ENCODE measurements at places on chromosomes 6 and 20. TPM values are rescaled to one million over a fixed set of nuclear protein-coding genes. Genes with fewer than 3 reads are reported as not detected.

- H3K36me3 ChIP-seq = no peaks in the 10 kb centered on the region
- no peak overlapping the region for H3K4me3 ChIP-seq
- no peak for DNase-seq
- no peaks in the 10 kb centered on the region for H3K27me3 ChIP-seq
These were observed 114.7 kb upstream of the BACH2 start for GRCh38 chr6:90411292-90411781.

LY6G5C gene
- 0.83 TPM for total RNA-seq

GRCh38 chr6:157021993-157022740 is 245.0 kb downstream of the ARID1B start:
- peak overlapping the region; percentile 100 for H3K27ac ChIP-seq
- H3K4me3 ChIP-seq = peak overlapping the region; percentile 92
- H3K4me1 ChIP-seq = peaks cover 58% of the 10 kb centered on the region
- H3K36me3 ChIP-seq = no peaks in the 10 kb centered on the region
- H3K27me3 ChIP-seq = no peaks in the 10 kb centered on the region

DEFB124 gene
- not detected for total RNA-seq

DNA sequence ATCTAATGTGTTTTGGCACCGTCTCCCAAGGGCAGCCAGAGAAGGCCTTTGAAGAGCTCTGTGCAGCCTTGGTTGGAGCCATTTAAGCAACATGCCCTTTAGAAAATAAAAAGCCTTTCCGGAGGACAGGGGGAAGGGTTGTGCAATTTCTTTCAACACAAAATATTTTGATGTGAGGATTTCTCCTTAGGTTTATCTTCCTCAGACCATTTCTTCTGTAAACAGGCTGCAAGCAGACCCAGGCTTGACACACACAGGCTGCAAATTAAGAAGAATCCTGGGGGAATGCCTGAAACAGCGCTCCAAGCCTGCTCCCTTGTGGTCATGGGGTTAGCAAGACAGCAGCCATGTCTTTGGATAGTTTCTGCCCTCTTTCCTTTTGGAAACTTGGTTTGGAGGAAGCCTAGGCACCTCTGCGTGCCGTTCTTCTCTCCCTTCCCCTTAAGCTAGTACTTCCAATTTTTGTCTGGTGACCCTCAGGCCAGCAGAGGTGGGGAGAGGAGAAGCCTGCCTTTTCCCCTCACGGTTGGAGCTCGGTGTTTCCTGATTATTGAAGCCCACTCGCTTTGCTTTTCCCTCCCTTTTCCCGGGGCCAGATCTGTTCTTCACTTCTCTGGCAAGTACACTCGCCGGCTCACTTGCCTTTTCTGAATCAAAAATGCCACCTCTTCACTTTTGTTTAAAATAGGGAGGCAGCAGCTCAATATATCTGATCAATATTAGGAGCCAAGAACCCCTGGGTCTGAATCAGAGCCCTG is 39.6 kb upstream of the NOX3 start:
- H3K27me3 ChIP-seq = no peaks in the 10 kb centered on the region
- peak overlapping the region; percentile 83 for H3K27ac ChIP-seq
- H3K4me1 ChIP-seq = no peaks in the 10 kb centered on the region
- H3K36me3 ChIP-seq = no peaks in the 10 kb centered on the region
- no peak overlapping the region for H3K4me3 ChIP-seq

CTCFL gene
- total RNA-seq = not detected

DNA sequence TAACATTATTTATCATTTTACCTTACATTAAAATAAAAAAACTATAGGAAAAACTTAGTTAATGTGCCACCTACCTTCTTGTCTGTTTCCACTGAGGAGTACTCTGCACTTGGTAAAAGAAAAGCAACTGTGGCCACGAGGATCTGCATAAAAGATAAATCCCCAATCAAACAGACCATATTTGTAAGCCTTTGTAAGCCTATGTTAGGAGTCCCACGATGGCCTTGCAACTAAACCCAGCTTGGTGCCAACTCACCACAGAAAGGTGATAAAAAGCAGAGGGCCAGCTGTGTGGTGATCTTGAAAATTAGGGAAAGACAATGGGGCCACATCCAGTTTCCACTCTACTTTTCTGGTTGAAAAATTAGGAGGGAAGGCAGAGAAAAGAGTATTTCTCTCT is 156.9 kb downstream of the INSM1 start:
- H3K36me3 ChIP-seq = peaks cover 85% of the 10 kb centered on the region
- DNase-seq = no peak
- no peaks in the 10 kb centered on the region for H3K27me3 ChIP-seq
- H3K27ac ChIP-seq = peak overlapping the region; percentile 11

- no peak for DNase-seq
- peaks cover 56% of the 10 kb centered on the region for H3K27me3 ChIP-seq
- peaks cover 48% of the 10 kb centered on the region for H3K4me1 ChIP-seq
- no peaks in the 10 kb centered on the region for H3K36me3 ChIP-seq
These were observed 1.4 kb upstream of the INSM1 start for GRCh38 chr20:20366551-20366875.

DNA sequence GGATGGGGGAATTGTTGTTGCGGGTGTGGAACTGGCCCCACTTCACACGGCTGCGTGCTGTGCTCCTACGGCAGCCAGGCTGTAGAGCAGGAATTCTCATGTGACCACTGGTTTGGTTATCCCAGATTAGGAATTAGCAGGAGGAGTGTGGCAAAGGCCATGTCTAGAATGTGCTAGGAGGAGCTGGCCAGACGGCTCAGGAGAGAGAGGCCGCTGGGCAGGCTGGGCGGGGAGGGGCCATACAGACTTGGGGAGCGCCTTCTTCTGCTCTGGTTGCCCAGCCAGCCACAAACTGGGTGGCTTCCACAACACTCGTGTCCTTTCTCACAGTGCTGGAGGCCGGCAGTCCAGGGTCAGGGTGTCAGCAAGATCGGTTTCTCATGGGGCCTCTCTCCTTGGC is 245.0 kb upstream of the QKI start:
- H3K4me1 ChIP-seq = no peaks in the 10 kb centered on the region
- no peak overlapping the region for H3K4me3 ChIP-seq

DNA sequence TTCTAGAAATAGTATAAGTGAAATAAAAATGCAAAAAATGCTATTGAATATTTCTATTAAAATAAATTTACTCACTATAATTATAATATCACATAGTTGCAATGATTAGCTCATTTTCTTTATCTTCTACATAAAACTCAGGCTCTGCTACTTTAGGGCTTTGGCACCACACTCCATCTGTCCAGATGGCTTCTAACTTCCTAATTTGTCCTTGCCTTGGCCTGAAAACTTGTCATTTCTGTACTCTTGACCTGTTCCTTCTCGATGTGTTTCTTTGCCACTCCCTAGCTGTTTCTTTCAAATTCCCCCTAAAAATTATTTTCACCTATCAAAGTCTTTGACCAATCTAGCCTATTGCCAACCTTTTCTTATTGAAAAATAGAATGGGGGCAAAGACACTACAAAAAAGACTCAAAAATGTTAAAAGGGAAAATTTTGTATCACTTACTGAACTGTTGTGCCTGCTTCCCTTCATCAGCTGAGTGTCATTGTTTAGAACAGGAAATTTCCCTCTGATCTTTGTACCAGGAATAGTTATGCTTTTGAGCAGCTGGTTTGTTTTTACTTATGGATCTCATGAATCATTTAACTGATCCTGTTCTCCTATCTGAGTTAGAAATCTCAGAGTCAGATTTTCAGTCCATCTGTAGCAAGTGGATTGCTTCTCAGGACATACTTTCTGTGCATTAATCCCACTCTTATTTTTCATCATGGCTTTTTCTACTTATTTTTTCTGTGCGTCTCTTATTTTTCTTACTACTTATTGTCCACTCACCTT is 279.2 kb upstream of the CNR1 start:
- H3K27me3 ChIP-seq = no peaks in the 10 kb centered on the region
- no peak for DNase-seq
- H3K27ac ChIP-seq = no peak overlapping the region

- peaks cover 33% of the 10 kb centered on the region for H3K4me1 ChIP-seq
- H3K27ac ChIP-seq = no peak overlapping the region
- no peaks in the 10 kb centered on the region for H3K36me3 ChIP-seq
- H3K27me3 ChIP-seq = no peaks in the 10 kb centered on the region
- DNase-seq = no peak
- no peak overlapping the region for H3K4me3 ChIP-seq
These were observed 156.9 kb downstream of the VEGFA start for GRCh38 chr6:43926634-43927531.

- H3K27ac ChIP-seq = peak overlapping the region; percentile 86
- H3K4me3 ChIP-seq = no peak overlapping the region
- H3K27me3 ChIP-seq = no peaks in the 10 kb centered on the region
- DNase-seq = no peak
- peaks cover 20% of the 10 kb centered on the region for H3K36me3 ChIP-seq
These were observed 10.9 kb downstream of the ZNF217 start for GRCh38 chr20:53582574-53583351.

GRCh38 chr20:32336918-32337347 is 21.2 kb upstream of the ASXL1 start:
- no peak for DNase-seq
- H3K4me1 ChIP-seq = no peaks in the 10 kb centered on the region
- H3K27me3 ChIP-seq = no peaks in the 10 kb centered on the region
- H3K36me3 ChIP-seq = no peaks in the 10 kb centered on the region
- H3K27ac ChIP-seq = no peak overlapping the region

BNIP5 gene
- not detected for total RNA-seq

GRCh38 chr6:99285881-99286280 is 63.6 kb downstream of the FAXC start:
- no peak overlapping the region for H3K27ac ChIP-seq
- H3K27me3 ChIP-seq = no peaks in the 10 kb centered on the region
- no peaks in the 10 kb centered on the region for H3K4me1 ChIP-seq
- no peak overlapping the region for H3K4me3 ChIP-seq
- no peak for DNase-seq

FAM162B gene
- total RNA-seq = 6.5 TPM

DNA sequence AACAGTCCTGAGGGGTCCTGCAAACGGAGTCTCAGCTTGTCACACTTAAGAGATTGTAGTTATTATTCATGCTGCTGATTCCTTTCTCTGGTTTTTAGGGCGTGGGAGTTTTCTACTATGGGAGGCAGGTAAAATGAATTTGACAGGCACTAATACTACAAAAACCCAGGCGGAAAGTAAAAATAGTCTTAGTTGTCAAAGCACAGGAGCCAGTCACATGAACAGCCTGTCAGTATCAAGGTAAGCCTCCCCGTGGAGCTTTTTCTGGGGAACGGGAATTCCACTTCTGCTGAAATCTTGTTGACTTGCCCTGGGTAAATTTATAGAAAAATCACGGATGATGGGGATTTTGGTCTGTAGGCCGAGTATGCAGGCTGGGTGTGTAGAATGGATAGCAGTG is 79.8 kb downstream of the SLC24A3 start:
- H3K4me1 ChIP-seq = peaks cover 30% of the 10 kb centered on the region
- H3K27ac ChIP-seq = peak overlapping the region; percentile 72
- H3K4me3 ChIP-seq = no peak overlapping the region
- no peaks in the 10 kb centered on the region for H3K27me3 ChIP-seq

PTP4A1 gene
- 30.9 TPM for total RNA-seq

DNA sequence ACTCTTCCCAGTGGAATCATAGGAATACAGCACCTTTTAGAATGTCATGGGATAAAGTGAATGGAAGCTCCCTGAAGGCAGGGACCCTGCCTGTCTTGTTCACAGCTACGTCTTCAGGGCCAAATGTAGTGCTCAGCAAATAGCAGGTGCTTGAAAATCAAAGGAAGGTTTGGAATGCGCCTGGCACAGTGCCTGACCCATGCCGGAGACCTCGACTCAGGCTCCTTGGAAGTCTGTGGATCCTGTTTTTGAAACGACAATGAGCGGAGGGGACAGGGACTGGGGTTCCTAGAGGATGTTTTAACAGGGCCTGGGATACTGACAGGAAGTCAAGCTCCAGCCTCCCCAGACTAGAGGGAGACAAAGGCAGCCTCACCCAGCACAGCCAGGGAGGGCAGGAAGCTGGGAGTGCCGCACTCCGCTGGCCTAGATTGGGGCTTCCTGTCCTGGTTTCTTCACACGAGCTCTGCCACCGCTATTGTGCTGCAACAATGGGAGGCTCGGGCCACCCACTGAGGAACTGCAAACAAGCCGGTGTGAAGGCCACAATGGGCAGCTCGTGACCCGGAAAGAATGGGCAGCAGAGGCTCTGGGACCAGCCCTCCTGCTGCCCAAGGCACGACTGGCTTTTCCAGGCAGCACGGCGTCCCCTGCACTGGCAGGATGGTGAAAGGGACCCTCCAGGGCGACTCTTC is 76.7 kb downstream of the PREX1 start:
- no peak overlapping the region for H3K4me3 ChIP-seq
- H3K36me3 ChIP-seq = no peaks in the 10 kb centered on the region
- DNase-seq = no peak
- peaks cover 9% of the 10 kb centered on the region for H3K4me1 ChIP-seq
- no peaks in the 10 kb centered on the region for H3K27me3 ChIP-seq

GRCh38 chr20:14727485-14728150 is 390.2 kb upstream of the FLRT3 start:
- no peaks in the 10 kb centered on the region for H3K27me3 ChIP-seq
- H3K36me3 ChIP-seq = no peaks in the 10 kb centered on the region
- H3K27ac ChIP-seq = no peak overlapping the region

LY6G5B gene
- total RNA-seq = 6.2 TPM

DNA sequence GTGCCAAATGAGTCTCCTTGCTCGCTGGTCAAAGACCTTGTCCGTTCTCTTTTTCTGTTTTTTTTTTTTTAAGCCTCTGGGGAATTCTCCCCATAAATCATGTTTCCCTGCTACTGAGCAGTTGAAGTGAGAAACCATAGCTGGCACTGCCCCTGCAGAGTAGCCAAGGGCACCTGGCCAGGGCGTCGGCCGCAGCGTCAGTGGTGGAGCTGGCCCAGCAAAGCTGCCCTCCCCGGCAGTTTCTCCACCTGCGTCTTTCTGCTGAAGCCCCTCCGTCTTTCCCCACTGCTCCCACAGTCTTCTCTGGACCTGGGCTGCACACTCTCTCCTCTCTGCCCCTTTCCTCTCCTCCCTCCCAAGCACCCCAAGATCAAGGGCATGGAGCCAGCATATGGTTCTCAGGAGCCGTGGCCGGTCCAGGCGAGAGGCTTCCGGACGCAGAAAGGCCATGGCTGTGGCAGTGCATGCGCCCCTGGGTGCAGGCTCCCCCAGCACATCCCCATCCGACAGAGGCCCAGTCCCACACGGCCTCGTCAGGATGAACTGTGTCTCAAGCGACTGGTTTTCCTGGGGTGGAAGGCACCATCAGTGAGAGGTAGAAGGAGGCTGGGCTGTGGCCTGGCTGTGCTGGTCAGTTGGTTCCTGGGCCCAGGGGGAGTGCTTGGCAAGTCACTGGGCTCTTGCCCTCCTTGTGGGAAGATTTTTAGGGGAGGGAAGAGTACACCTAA is 218.1 kb downstream of the ERMARD start:
- peaks cover 8% of the 10 kb centered on the region for H3K27me3 ChIP-seq
- no peaks in the 10 kb centered on the region for H3K4me1 ChIP-seq
- H3K36me3 ChIP-seq = no peaks in the 10 kb centered on the region
- H3K4me3 ChIP-seq = no peak overlapping the region
- DNase-seq = no peak

DNA sequence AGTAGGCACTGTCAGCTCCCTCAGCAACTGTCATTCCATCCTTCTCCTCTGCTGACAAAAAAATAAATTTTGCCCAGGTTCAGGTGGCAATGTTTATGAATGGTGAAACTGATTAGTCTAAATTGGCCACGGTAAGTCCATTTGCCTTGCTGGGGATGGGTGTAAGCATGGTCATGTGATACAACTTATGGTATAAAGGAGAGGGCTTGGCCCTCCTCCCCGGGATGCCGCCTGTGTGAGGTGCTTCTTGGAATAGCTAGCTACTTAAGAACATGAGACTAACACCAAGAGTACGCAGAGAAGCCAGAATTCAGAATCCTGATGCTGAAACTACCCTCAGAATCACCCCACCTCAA is 94.4 kb upstream of the MAP7 start:
- DNase-seq = no peak
- H3K27ac ChIP-seq = peak overlapping the region; percentile 53
- H3K4me3 ChIP-seq = no peak overlapping the region
- H3K4me1 ChIP-seq = peaks cover 4% of the 10 kb centered on the region

TP53TG5 gene
- total RNA-seq = not detected

Data from esophagus squamous epithelium (tissue), 5 donors.